ENCODE measurements at places on chromosomes 13 and 19. TPM values are rescaled to one million over a fixed set of nuclear protein-coding genes. Genes with fewer than 3 reads are reported as not detected.

Gene LRG1
- total RNA-seq: 0.06 TPM

Gene ADM5
- total RNA-seq: 4.0 TPM

Gene DBP
- total RNA-seq: 2.2 TPM

Gene ZNF628
- 6.4 TPM for total RNA-seq

Gene ZNF763
- total RNA-seq: not detected

Gene RINL
- 2.2 TPM for total RNA-seq

Gene KLK4
- 0.07 TPM for total RNA-seq

Gene CD79A
- total RNA-seq: 1.1 TPM
